ENCODE measurements at places on chromosomes 11 and 22. TPM values are rescaled to one million over a fixed set of nuclear protein-coding genes. Genes with fewer than 3 reads are reported as not detected.

The CEP126 gene
- polyA plus RNA-seq, result 0.90 TPM

The SLC5A4 gene
- 7.6 TPM for polyA plus RNA-seq

DNA sequence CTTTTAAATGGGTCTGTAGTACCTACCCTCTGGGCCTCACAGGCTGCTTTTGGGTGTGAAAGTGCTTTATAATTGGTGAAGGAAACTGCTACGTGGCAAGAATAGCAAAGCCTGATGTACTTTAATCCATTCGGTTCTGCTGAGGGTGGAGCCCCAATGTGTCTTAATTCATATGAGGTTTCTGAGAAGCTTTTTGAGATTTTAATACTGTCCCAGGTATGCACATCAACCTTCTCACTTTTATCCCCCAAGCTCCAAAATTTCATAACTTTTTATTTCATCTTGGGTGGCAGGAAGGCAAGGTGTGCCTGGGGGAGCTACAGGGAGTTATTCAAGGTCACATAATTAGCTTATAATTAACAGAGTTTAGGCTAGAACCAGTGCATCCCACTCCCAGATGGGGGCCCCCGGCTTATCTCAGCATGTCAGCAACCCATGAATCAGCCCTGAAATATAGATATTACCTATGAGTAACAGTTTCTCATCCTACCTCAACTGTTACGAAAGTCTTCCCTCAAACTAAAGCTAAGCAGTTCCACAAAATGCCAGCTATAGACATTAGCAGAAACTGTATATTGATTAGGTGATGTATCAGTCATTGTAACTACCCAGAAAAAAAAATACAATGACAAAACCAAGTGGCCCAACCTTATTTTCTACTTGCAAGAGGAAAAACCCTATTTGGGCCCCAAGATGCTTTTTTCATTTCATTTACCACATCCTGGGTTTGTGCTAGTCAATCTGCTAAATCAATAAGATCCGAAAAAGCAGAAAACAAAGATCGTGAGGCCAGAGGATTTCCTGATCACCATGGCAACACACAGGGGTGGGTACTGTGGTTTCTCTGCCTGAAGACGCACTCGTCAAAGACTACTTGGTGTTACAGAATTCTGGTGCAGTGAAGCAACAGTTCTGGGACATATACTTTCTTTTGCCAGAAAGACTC is 26.7 kb downstream of the CD44 start:
- peak; percentile 78 for DNase-seq

DNA sequence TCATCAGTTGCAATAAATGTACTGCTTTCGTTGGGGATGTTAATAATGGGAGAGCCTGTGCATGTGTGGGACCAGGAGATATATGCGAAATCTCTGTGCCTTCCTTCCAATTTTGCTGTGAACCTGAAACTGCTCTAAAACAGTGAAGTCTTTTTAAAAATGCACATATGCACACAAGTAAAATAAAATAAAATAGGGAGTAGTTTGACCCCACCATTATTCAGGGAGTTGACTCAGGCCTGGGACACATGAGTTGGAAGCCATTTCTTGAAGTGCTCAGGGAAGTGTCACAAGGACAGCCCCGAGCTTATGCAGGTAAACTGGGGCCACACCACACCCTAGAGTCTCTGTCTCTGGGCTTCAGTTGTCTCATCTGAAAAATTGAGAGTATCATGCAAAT is 183.1 kb upstream of the POU2AF2 start:
- DNase-seq, result no peak

- peak; percentile 38 for DNase-seq
These were observed 15.5 kb upstream of the OR52K1 start for GRCh38 chr11:4466871-4467442.

- DNase-seq, result no peak
These were observed 7.4 kb upstream of the HEPACAM start for GRCh38 chr11:124943254-124943616.

Data from small intestine (tissue), 16 donors.